ENCODE measurements at places on chromosomes 7 and 10.

- DNase-seq, result no peak
These were observed 4.8 kb downstream of the BAMBI start for GRCh38 chr10:28681928-28682750.

GRCh38 chr10:72254813-72255568, 18.7 kb upstream of the DDIT4 start:
- DNase-seq, result peak; percentile 17

DNA sequence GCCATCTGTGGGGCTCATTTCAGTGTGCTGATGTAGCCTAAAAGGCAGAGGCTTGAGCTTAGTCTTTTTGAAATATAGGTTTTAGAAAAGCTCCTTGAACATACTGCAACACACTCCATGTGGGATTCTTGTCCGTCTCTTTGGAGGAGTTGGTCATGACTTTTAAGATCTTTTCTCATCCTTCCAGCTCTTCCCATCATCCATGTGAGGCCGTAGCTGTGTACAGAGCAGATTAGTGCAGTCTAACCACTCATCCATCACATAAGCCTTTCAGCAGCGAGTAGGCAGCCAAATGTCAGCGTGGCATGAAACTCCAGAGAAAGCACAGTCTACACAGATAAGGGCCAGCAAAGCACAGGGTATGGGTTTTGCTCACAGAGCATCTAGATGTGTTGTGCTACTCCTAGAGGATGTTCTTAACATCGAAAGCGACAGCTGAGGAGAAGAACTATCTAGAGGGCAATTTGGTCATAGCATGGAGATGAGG, 28.1 kb upstream of the NPVF start:
- DNase-seq, result no peak

- no peak for DNase-seq
These were observed 252.7 kb downstream of the KIF20B start for GRCh38 chr10:89954061-89954460.
